ENCODE measurements at places on chromosomes 16 and 17.

DNA sequence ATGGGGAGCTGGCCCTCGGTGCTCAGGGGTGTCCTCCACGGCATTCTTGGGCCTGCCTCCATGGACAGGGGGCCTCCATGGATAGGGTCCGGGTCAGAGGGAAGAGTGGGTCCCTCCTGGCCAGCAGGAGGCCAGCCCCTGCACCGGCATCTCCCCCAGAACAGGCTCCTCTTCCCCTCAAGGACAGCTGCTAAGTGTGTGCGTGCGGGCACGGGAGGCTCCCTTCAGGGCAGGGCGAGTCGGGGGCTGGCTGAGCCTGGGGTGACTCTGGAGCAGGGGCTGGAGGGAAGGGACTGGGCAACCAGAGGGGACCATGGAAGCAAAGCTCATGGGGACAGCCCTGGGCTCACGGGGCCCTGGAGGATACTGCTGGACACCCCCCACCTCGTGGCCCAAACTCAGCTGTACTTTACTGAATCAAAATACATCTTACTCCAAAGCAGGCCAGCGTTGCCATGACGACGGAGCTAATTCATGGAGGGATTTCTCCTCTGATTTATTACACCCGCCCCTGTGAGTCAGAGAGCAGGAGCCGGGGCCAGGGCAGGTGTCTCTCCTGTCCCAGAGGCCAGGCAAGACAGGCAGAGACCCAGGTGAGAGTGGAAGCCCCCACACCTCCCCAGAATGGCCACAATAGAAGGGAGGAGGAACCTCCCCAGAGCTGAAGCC is 2.1 kb downstream of the CASKIN1 start:
- DNase-seq = no peak

DNA sequence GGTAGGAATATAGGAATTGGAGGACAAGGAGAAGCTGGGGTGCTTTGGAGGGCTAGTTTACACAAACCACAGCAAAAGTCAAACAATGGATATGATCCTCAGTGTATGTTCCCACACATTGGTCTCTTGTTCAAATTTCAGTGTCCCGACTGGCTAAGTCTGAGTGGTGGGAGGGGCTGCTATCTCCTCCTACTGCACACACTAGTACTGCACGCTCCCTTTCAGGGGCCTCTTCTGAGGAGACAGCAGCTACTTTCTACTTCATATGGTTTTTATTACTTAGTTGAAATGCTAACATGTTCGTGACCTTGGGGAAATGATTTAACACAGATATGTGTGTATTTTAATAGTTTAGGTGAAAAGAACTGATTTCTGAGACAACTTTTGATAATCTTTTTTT is 18.8 kb upstream of the KRT10 start:
- no peak for DNase-seq

GRCh38 chr16:48321317-48322036 is 63.7 kb downstream of the SIAH1 start:
- DNase-seq = no peak

GRCh38 chr17:73616120-73616872 is 27.9 kb downstream of the SDK2 start:
- no peak for DNase-seq
